ENCODE measurements at places on chromosomes 5 and 9.
A peak's percentile ranks its signal among the peaks of the same experiment; 100 is the strongest.

DNA sequence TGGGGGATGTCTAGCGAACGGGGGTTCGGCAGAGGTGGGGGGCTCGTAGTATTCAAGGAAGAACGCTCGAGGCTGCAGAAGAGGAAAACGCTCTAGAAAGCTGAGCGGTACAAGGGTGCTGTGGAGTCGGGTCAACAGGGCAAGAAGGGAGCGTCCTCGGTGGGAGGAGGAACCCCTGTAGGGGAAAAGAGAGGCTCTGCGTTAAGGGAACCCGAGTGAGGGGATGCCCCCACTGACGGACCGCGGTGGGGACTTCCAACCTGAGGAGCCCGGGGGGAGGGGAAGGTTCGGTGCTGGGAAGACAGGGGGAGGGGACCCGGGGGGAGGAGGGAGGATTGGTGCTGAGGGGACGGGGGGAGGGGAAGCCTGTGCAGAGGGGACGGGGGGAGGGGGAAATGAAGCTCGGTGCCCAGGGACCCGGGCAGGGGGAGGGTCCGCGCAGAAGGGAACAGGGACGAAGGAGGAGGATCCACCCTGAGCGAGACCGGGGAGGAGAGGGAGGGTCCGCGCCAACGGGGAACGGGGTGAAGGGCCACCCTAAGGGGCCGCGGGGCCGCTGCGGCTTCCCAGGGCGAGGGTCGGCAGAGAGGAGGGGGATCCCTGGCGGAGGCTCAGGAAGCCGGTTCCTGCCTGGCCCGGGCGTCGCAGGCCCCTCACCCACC is 621 bp downstream of the NR6A1 start:
- no peak for DNase-seq

DNA sequence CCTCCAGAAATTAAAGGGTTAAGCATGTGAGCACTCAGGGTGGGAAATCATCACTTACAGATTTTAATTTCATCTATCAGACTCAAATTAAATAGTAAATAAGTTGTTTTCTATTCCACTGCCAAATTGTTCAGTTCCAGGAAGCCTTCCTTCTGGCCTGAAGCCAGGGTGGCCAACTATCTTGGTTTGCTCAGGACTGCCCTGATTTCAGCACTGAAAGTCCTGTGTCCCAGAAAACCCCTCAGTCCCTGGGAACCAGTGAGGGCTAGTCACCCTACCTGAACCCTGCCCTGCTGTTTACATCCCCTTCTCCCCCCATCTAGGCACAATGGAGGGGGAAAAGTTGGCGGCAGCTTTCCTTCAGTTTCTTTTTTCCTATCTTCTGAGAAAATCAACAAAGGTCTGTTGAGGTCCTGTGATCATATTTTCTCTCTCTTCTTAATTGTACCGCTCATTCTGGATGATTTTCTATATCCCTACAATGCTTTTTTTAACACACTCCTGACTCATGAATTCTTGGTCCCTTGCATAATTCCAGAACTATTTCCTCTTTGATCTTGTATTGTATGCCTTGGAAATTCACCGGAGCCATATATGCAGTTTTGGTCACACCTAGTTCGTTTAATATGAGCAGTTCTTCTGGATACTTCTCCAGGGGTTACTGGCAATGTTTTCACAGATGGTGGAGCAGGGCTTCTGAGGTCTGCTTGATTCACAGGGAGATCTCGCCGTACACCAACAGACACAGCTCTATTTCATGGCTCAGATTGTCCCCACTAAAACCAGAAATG is 103.8 kb downstream of the MAP1B start:
- DNase-seq: no peak

DNA sequence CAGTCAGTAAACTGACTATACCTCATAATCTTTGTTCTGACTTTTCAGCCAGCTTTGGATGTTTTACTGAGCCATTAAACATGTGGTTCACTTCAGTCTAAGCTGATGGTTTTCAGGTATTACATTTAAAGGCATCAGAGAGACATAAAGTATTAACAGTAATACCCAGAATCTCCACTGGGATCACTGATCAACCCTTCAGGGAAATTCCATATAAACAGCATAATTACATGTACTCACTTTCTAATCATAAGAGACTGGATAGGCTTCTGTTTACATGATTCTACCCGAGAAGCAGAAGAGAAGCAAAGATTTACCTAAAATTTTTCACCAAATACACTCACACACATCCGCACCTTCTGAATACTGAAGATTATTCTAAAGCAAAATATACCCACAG is 186.7 kb upstream of the FREM1 start:
- DNase-seq: no peak

GRCh38 chr5:160511280-160511929 is 89.8 kb downstream of the PTTG1 start:
- DNase-seq: no peak

DNA sequence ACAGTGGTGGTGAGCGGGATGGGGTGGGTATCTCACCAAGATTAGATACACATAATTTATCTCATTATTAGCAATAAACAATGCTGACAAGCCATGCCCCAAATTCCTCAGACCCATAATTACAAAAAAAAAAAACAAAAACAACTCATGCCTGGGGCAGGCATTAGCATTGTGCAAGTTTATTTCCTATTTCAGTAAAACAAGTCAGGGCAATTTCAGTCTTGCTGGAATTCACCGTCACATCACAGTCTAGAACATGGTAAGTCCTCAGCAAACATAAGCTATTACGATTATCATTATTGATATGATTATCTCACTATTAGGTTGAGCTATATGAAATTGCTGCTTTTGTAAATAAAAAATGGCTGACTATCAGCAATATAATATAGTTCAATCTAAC is 57.5 kb upstream of the GNAQ start:
- DNase-seq: no peak

DNA sequence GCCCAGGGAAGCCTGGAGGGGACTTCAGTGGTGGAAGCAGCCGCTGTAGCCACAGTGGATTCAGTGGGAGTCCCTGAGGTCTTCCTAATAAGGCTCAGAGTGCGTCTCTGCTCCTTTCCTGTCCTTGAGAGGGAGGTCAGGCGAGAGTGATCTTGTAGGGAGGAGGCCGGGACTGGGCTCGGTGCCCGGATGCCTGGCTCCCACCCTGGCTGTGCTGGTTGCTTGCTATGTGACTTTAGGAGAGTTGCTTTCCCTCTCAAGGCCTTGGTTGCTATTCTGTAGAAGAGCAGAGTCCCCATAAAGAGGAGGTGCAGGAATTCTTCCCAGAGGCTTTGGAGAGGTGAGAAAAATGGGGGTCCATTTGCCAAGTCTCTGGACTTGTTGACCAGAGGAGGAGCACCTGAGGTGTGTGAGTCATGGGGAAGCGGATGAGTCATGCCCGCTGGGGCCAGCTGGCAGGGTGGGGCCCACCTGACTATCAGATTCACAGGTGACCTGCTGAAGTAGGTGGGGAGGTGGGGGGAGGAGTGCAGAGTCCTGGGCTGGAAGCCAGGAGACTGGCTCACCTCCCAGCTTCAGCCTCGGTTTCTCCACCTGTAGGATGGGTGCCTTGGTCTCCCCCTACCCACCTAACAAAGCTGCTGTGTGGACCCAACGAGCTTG is 13.8 kb downstream of the GSN start:
- no peak for DNase-seq

- DNase-seq: no peak
Observed at GRCh38 chr9:90219548-90220118, 423.0 kb downstream of the DIRAS2 start.

- DNase-seq: no peak
Observed at GRCh38 chr9:120997502-120997901, 52.6 kb downstream of the C5 start.

GRCh38 chr5:116084287-116084691 is 536 bp upstream of the COMMD10 start:
- DNase-seq: peak; percentile 68

DNA sequence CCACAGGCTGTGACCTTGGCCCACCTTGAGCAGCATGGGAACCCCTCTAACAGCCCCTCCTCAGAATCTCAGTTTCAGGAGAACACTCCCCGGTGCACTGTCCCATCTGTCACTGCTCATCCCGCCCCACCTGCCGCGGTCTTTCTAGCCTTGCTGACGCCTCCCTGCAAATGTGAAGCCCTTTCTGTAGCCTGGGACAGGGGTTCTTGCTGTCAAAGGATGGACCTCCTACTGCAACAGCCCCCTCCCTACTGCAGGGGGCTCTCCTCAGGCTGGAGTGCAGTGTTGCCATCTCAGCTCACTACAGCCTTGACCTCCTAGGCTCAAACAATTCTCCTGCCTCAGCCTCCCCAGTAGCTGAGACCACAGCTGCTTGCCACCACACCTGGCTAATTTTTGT is 20.0 kb downstream of the OR2V1 start:
- DNase-seq: no peak

- DNase-seq: no peak
Observed at GRCh38 chr5:32514806-32515205, 70.3 kb upstream of the ZFR start.

- no peak for DNase-seq
Observed at GRCh38 chr9:13268469-13268868, 11.0 kb downstream of the MPDZ start.
